Stimulated activated naive CD4-positive, alpha-beta T cell (primary cell): ENCODE measurements at places on chromosomes 2 and 18.
A peak's percentile ranks its signal among the peaks of the same experiment; 100 is the strongest.

DNA sequence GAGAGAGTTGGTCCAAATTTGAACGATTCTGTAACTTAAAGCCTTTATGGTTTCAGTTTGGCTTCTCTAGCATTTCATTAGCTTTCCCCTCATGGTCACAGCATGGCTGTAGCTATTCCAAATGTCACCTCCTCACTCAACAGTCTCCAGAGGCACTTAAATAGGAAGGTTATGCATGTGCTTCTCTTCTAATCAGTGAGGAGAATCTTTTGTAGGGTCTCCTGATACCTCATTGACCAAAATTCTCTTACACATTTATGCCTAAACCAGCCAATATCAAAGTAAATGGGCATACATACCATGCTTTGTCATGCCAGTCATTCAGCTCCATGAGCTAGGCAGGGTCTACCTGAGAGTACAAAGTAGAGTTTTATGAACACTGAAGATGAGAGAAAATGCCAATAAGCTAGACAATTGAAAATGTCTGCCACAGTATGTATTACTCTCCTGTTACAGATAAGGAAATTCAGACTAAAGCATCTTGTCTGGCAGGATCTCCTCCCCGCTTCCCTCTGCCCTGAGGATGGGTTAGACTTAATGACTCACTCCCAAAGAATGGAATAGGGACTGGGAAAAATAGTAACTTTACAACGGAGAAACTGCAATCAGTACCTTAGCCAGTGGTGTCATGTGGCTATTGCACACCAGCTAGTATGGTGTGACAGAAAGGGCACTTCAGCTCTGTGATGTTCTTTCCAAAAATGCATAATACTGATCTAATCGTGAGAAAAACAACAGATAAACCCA is 15.4 kb downstream of the DSG2 start:
- no peak for DNase-seq

- DNase-seq: no peak
These were observed 83.4 kb downstream of the SERPINB8 start for GRCh38 chr18:64053246-64053645.

DNA sequence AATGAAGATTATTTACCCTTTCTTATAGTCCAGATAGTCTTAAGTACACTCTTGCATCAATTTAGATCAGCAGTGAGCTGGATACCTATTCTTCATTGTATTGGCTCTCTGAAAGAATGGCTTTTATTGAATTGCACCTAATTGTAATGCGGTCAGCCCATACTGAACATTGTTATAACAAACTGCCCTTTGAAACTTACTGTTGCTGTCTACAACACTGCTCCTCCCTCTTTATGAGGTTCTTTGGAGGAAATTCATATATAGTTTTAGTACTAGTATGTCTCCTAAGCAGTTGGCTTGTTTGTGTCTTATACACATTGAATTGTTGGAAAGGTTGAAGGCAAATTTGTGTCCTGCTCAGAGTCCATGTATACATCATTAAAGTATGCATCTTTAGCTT is 66.5 kb upstream of the UGP2 start:
- no peak for DNase-seq

DNA sequence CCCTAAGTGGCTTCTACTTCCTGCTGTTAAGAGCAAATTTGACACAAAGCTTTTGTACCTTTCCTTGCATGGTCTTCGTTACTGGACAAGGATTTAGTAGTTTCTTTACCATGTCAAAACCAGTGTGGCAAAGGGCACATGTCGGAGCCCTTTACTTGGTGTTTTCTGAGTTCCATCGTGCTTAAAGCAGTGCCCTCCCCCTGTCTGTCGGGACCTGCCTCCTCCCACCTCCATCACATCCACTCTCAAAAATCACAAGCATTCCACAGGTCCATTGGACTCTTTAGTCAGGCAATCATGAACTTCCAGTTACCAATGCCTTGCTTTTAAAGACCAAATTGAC is 763 bp downstream of the CCDC141 start:
- no peak for DNase-seq

DNA sequence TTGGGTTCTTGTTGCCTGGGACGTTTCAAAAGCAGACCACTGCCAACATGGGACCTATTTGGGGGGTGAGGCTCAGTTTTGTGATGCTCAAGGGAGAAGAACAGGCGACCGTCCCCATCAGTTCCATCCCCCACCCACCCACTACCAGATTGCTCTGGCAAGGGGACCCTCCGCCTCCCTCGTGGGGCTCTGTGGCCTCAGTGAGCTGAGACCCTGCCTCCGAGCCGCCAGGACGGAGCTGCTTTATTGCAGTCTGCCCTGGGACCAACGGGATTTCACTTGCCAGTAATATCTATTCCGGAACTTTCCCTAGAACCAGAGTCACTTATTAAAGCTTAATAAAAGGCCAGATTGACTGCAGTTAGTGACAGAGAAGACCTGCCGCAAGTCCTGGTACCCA is 146.3 kb downstream of the KLHL29 start:
- DNase-seq: no peak

DNA sequence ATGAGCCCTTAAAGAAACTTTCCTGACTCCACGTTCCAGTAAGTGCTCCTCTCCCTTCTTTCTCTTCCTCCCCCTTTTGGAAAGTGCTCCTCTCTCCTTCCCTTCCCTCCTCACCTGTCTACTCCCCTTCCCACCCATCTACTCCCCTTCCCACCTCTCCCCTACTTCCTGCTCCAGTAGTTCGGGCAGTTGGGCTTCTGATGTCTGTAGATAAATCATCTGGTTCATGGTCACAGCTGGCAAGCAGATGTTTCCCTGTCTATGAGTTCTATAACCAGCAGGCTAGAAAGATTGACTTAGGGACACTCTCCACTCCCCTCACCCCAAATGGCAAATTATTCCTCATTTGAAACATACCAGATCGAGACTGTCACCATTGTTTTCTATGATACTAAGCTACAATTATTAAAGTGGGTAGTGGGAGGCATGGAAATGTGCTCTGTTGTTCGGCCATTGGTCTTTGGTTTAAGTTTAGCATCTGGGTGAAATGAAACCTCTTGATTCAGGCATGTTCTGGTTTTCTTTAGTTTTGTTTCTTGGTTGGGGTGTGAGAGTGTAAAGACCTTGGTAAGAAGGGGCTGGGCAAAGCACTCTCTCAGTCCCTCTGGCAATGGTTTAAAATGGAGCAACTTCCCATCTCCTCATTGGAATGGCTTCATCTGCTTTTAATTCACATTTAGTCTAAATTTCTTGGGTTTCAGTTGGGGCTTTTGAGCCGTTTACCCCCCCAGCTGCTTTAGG is 413.2 kb upstream of the SPRED2 start:
- DNase-seq: no peak

DNA sequence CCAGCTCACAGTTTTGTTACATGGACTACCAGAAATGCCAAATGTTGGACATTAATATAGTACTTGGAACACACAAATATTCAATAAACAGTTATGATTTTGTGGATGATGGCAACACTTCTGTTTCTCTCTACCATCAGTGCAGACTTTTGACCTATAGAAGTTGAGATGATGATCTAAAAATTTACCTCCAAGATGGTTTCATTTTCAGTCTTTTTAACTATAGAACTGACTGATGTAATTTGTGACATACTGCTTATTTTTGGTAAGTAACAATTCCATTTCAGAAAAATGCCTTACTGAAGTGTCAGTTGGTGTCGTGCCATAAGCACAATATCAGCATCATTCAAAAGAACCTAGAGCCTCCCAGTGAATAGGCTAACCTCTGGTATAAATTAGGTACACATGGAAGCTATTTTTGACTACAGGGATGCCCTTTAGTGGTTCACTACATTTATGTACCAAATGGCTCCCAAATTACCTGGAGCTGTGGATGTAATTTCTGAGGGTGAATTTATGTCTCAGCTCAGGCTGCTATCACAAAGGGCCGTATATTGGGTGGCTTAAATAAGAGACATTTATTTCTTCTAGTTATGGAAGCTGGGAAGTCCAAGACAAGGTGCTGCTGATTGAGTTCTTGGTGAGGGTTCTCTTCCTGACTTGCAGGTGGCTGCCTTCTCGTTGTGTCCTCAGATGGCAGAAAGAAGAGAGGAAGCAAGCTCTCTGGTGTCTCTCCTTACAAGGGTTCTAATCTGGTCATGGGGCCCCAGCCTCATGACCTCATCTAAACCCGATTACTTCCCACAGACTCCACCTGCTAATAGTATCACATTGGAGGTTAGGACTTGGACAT is 66.5 kb downstream of the ALPK2 start:
- no peak for DNase-seq

DNA sequence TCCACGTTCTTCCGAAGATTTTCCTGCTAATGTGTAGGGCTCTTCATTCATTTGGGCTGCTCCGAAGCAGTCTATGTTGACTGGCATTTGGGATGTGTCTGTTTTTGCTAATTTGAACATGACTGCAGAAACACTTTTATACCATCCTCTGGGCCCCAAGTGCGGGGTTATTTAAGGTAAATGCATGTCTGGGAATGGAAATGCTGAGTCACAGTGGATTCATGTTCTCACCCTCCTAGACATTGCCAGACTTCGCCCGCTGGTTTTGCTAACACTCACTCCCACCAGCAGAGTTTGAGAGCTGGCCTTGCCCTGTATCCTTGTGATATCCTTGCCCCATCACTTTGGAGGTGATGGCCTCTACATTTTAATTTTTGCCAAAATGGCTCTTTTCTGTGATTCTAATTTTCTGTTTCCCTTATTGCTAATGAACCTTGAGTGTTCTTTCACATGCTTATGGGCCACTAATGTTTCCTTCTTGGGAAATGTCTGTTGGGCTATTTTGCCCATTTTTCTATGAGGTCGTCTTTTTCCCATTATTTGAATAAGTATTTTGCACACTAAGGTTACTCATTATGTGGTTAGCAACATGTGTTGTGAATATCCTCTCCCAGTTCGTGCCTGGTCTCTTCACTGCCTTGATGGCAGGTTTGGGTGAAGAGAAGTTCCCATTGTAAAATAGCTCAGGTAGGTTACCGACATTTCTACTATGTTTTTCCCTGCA is 204.1 kb downstream of the GLI2 start:
- DNase-seq: no peak

- DNase-seq: no peak
These were observed 2.6 kb downstream of the SCN9A start for GRCh38 chr2:166373105-166373504.

GRCh38 chr2:71526141-71526540 is 72.8 kb downstream of the DYSF start:
- no peak for DNase-seq

GRCh38 chr18:9513971-9514512 is 38.7 kb downstream of the RALBP1 start:
- no peak for DNase-seq

GRCh38 chr2:134290358-134290757 is 36.5 kb downstream of the MGAT5 start:
- peak; percentile 27 for DNase-seq

GRCh38 chr2:48474574-48475298 is 55.2 kb upstream of the STON1 start:
- DNase-seq: no peak

DNA sequence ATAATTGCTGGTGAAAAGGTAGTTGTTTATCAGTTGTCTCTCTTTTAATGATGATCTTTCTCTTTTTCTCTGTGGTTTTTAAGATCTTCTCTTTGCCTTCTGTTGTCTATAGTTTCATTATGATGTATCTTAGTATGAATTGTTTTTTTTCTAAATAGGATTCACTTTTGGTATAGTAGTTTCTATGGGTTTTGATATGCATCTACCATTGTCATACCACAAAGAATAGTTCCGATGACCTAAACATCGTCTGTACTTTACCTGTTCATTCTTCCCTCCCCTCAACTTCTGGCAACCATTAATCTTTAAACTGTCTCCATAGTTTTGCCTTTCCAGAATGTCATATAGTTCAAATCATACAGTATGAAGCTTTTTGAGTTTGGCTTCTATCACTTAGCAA is 19.6 kb downstream of the RDH14 start:
- no peak for DNase-seq

DNA sequence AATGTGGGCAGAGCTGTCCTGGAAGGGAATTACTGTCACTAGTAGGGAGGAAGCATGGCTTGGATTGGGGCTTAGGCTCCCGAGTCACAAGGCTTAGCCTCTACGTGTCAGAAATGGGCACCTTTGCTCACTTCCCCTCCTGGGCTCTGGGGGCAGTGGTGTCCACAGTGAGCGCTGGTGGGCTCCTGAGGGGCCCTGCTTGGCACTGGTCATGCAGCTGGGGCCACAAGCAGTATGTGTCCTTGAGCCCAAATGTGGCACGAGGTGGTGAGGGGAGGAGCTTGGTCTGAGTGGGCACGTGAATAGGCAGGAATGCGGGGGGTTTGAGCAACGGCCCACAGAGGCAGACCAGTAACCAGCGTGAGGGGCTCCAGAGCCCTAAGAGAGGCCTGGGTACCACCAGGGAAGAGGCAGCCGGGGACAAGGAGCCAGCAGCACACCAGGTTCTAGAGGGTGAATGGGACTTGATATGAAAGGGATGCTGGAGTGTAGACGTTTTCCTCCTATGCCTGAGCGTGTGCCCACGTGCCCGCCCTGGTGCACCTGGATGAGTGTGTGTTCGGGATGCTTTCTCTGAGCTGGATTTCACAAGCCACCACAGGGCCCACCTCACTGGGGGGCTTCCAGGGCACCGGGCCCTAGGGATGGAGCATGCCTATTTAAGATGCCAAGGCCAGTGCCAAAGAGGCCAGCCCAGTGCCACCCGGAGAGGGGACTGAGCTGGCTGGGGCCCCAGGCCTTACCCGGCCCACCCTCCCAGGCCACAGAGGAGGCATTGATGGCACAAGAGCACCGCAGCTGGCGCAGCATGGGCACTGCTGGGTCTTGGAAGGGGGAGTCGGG is 22.8 kb upstream of the PTMA start:
- DNase-seq: no peak

- DNase-seq: no peak
These were observed 3.7 kb downstream of the ZNF142 start for GRCh38 chr2:218655751-218656150.

DNA sequence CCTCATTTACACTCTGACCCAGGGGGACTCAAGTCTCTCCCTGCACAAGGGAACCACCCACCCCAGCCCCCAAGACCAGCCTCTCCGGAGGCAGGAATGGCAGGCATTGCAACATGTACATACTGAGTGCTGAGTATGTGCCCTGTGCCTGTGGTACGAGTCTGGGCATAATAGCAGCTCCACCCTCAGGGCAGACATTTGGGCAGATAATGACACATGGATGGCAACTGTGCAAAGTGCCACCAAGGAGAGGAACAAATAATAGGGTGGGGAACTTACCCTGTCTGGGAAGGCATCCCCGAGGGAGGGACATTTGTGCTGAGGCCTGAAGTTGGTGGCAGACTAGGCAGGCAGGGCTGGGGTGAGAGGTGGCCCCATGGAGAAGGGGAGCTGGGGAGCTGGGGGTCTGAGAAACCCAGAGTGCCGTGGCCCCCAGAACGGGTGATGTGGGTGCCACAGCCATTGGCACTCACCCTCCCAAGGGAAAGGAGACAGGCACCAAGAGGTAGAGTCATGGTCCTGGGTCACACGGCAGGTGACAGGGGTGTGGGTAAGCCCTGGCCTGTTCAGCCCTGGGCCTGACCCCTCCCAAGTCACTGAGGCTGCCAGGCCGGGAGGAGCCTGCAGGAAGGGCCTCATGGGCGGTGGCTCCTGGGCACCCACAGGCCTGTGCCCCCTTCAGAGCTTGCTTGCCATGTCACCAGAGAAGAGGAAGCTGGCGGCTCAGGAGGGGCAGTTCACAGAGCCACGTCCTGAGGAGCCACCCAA is 15.7 kb upstream of the GPR17 start:
- DNase-seq: no peak

- DNase-seq: no peak
These were observed at the start of gene B4GALT6 for GRCh38 chr18:31684279-31685096. Gene B4GALT6 (minus strand): TSS chr18:31684581. CDS start chr18:31684426, 155 bp downstream.

GRCh38 chr2:102401865-102402264 is 21.1 kb upstream of the IL18RAP start:
- no peak for DNase-seq

GRCh38 chr2:98771721-98772524 is 41.0 kb upstream of the MGAT4A start:
- peak; percentile 63 for DNase-seq
